AG04449 (cell line): ENCODE measurements at places on chromosomes 3 and 15.

GRCh38 chr3:129598000-129598381 lies 8.5 kb downstream of the PLXND1 start:
- no peak for DNase-seq

GRCh38 chr3:171678971-171679492 lies 131.3 kb downstream of the PLD1 start:
- no peak for DNase-seq

DNA sequence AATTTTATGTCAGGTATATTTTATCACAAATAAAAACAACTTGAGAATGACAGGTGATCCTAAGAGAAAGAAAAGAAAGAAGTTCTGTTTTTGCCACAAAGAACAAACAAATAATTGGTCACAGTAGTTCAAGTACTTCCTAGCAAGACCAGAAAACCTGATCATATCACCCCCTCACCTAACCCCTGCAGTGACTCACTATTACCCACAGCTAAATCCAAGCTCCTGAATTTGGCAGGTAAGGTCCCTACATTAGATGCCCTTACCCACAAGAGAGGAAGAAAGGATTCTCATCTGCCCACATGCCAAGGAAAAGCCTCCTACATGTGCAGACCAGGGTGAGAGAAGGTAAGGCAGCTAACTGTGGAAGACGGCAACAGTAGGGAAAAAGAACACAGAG lies 4.4 kb downstream of the SSUH2 start:
- DNase-seq, result no peak

DNA sequence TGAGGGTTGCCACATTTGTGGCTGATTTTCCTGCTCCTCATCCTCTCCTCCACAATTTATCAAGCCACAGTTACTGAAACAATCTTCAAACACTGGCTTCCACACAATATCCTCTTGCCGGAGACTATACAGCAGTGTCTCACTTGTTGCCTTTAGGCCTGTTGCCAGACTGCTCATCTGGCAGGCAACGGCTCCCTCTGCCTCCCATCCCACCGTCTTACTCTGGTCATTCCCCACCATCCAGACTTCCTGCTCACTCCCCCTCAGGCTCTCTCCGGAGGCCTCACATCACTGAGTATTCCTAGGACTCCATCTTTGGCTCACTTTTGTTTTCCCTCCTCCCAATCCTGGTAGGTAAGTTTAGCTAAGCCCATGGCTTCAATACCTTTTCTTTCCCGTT lies 301.9 kb downstream of the IL20RB start:
- DNase-seq, result no peak

DNA sequence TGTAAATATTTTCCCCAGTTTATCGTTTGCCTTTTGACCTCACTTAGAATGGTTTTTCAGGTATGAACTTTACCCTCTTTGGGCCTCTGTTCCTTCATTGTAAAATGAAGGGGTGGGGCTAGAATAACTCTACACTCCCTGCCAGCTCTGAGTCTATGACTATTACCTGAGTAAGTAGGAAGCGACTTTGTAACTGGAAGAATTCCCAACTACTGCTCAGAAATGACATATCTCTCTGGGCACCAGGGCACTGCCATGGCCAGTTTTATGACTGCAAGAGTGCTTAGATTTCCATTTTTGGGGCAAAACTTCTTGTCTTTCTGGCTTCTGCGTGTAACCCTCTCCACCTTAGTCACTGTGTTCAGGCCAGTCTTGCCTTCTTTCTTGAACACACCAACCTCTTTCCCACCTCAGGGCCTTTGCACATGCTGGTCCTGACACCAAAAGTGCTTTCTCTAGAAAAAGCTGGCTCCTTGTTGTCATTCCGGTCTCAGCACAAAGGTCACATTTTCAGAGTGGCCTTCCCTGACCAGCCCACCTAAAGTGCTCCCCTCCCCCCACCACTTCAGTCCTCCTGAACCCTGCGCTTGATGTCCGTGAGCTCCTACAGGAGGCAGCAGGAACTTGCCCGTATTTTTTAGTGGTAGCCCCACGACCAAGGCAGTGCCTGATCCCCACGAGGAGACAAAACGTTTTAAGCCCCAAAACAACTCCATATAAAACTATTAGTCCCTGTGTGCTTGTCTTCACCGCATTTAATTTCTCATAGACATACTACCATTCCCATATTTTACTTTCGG lies 25.6 kb downstream of the CDCP1 start:
- no peak for DNase-seq
